Stimulated activated CD4-positive, alpha-beta T cell treated with anti-CD3 and anti-CD28 coated beads, Interleukin-2, amount 100 ng/mL, for 24 hours (primary cell): ENCODE measurements at places on chromosomes 3 and 15.

DNA sequence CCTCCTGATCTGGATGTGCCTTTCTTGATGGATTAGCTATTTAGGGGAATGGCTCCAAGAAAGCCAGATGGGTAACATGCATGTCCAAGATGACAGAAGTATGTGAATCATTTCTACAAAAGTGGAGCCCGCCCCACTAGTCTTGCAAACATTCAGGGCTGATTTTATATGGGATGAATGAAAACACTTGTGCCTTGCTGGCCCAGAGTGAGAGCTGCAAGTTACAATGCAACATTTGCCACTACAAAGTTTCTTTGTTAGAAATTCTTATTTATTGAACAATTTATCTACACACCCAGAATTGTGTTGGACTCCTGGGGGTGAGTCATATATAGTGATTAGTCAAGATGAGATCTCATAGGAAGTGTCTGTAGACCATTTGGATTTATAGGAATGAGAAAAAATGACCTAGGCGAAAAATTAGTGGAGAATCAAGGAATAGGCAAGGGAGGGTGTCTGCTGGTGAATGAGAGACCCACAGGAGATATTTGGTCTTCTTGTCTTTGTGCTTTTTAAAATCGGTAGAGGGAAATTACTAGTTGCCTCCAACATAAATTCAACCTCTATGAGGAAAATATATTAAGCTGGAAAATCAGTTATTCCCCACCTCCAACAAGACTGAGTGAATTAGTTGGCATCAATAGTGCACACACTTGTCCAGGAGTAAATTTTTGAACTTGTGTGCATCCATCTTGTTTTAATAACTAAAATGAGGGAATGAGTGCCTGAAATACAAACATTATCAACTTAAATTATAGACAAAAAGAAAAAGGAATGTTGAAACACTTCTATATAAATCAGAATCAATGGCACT lies 53.5 kb upstream of the DCBLD2 start:
- no peak for DNase-seq

- no peak for DNase-seq
These were observed 83.0 kb downstream of the CRYGS start for GRCh38 chr3:186461141-186461540.

GRCh38 chr3:135860761-135861160 lies 104.8 kb upstream of the PPP2R3A start:
- no peak for DNase-seq

DNA sequence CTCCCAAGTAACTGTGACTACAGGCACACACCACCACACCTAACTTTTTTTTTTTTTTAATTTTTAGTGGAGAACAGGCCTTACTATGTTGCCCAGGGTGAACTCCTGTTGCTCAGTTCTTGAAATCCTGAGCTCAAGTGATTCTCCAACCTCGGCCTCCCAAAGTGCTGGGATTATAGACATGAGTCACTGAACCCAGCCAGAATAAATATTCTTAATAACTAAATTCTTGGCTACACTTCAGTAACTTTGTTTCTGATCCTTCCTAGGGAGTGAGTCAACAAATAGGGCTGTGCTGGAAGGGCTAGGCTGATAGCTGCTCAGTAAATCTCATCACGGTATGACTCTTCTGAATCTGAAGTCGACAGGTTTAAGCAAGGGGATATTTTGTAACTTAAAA lies 56.6 kb downstream of the P3H2 start:
- no peak for DNase-seq

DNA sequence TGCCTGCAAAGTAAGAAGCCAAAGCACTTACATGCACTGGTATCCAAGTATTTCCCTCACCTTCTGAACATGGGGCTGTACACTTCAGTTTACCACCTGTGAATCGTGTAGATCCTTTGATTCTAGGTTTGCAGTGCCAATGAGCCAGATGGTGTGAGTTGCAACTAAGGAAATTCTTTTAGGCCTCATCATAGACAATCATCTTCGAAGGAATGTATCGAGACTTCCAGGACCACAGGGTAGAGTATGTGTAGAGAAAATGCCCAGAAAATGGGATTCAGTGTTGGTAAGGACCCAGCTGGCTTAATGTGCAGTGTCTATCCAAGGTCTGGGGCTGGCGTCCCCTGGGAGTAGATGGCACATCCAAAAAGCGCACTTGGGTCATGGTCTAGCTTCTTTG lies 323.2 kb upstream of the TPM1 start:
- no peak for DNase-seq

- no peak for DNase-seq
These were observed 43.0 kb upstream of the SLC41A3 start for GRCh38 chr3:126126811-126127431.

GRCh38 chr3:18544146-18544545 lies 119.0 kb upstream of the SATB1 start:
- no peak for DNase-seq

- no peak for DNase-seq
These were observed 665.5 kb downstream of the NTRK3 start for GRCh38 chr15:87591042-87591441.

DNA sequence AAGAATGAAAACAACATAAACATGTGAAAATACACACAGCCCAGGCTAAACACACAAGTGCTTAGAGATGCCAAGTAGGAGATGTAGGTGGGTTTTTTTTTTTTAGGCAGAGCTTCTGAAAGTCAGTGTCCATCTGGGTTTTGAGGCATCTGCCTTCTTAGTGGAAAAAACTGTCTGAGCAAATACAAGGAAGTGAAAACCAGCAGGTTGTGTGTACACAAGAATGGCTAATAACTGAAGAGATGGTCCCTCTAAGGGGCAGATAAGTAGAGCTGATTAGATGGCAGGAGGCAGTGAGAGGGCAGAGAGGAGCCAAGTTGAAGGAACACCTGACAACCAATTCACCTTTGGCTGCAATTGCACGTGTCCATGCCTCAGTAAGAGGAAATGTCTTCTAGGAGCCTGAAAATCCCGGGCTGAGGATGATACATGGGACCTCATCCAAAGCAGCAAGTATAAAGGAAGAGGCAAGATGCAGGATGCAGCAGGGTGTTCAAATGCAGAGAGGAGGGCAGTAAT lies 34.9 kb downstream of the CYP19A1 start:
- DNase-seq = no peak

DNA sequence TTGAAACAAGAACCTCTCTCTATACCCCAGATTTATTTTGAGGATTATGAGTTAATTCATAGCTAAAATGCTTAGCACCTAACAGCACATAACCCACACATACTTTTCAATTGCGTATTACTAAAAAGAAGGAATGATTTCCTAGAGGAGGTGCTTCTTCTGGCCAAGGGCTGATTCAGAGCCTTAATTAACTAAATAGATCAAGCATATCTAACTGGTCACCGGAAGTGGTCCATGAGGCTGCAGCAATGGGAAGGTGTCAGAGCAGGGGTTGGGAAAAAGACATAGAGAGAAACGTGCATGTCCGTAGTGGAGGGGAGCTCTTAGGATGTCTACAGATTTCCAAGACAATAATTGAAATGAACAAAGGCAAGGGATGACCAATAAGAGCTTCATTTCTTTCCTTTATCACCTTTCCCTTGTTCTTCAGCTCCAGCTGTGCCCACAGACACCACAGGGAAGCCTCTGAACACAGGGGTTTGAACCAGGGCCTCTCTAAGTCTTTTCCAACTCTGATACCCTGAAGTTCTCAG lies 467 bp downstream of the HGD start:
- no peak for DNase-seq

DNA sequence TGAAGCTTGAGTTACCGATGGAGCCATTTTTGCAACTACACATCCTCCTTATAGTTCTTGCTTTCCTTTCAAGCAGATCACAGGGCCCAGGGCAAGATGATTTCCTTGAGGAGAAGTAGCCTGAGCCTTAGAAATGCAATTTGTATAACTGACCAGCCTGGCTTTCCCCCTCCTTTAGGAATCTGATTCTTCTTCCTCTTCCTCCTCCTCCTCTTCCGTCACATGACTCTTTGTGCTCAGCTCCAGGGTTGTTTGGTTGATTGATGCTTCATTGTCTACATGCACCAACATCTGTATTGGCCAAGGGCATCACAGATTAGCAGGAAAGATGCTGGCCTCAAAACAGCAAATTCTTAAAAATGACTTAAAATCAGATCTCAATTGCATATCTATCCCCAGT lies 3.3 kb downstream of the SNAPC5 start:
- DNase-seq = no peak

DNA sequence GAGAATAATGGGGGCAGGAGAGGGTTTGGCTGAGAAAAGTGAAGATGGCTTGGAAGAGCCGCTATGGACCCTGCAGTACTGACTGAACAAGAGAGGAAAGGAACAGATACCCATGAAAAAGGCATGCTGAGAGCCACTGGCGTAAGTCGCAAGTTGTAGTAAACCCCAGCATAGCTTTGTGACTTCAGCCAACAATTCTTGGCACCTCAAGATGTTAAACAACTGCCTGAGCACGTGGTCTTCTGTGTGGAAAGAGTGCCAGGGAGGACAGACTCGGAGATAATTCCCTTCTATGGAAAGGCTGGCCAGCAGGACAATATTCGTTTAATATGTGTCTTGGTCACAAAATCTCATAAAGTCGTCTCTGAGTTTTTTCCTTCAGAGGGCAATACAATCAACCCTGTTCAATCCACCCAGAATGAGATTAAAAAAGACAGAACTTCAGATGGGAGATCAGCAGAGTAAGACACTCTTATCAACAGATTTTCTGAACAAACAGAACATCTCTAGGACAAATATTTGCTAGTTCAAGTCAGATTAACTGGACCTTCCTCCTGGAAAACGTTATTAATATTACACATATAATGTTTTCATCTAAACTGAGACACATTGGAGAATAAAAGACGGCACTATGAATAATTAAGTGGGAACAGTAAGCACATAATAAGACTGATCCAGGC lies 49.2 kb downstream of the NEK10 start:
- DNase-seq = no peak

DNA sequence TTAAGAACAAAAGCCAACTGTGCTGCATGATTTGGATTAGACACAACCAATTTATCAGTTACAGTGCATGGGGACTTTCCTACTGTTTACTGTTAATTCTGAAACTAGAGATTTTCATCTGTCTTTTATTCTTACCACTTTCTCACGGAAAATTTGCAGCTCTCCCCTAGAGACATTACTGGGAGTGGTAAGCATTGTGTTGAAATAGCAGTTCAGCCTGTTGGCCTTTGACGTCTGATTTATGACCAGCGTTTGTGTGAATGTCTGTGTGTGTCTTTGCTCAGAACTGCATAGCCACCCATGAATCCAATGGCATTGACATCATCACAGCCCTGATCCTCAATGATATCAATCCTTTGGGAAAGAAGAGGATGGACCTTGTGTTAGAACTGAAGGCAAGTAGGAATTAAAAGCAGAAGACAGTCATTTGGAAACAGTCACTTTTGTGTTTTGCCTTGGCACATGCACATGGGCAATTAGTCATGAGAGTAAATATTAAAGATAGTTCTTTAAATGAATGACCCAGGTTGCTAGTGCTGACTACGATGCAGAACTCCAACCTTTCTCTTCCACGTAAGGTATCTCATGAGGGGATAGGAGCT lies 202.2 kb upstream of the BHLHE40 start:
- DNase-seq = peak; percentile 18

DNA sequence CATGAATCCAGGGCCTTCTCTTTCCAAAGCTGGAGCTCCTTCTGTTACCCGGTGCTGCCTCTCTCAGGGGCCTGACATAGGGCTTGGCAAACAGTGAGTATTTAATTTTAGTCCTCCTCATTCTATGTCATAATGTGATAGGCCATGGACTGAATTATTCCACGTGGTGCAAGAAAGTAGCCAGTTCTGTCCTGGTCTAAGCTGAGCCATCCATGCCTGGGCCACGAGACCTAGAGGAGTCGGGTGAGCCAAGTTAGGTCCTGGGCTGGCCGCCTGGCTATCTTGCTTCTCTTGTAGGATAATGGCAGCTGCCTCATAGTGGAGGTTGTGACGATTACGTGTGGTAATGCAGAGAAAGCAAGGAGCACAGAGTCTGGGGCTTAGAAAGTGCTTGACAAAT lies 170.6 kb downstream of the FAM43A start:
- no peak for DNase-seq

GRCh38 chr3:112128843-112129727 lies 4.0 kb downstream of the GCSAM start:
- DNase-seq = peak; percentile 33

DNA sequence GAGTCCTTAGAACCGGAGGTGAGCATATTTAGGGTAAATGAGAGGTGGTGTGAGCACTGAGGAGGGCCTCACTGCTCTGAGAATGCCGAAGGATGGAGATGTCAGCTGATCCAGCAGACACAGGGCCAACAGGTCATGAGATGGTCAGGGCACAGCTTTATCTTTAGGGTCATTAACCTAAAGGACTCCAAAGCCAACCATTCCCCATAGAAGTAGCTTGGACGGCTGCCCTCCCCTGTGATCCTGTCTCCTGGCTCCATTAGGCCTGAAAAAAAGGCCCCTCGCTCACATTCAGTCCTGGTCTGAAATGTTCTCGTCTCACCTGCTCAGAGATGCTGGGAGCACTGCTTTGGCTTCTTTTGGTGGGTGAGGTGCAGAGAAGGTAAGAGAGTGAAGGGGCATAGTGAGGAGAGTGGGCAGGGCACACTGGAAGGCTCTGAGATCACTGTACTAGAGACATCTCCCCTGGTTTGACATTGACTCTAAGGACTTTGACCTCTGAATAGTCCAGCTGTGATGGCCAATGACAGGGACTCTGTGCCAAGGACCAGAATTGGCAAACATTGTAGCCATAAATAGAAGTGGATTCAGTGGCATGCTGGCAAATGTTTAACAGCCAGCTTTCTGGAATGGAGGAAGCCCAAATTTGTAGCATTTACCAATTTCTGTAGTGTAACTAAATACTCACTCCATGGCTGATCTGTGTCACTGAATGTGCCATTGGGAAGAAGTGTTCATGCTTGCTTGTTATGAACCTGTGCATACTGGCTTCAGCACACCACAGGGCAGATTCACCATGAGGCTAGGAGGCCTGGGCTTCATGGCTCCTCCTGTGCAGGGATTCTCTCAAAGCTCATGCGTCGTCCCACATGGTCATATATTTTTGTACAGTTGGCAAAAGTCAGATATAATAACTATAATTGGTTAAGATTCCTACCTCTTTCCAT lies 76.2 kb upstream of the MRPS22 start:
- no peak for DNase-seq

- no peak for DNase-seq
These were observed 1.1 kb upstream of the KPNA1 start for GRCh38 chr3:122515870-122516269.

DNA sequence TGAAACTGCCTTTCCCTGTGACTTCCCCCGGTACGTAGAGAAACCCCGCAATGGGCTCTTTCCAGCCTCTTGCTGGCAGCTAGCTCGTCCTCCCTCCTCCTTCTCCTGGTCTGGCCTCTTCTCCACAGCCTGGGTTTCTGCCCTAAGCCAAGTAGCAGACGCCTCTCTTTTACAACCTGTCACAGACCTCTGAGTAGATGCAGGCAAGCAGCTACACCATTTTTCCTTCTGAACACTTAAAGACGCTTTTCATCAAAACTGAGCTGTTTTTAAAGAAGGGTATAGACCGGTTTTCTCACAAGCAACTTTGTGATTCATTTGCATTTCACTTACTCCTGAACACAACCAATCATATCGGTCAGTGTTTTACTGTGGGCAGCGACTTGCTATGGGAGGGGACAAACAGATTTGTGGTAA lies 32.0 kb downstream of the ADAMTSL3 start:
- no peak for DNase-seq
